ENCODE measurements at places on chromosomes 6 and 20.

DNA sequence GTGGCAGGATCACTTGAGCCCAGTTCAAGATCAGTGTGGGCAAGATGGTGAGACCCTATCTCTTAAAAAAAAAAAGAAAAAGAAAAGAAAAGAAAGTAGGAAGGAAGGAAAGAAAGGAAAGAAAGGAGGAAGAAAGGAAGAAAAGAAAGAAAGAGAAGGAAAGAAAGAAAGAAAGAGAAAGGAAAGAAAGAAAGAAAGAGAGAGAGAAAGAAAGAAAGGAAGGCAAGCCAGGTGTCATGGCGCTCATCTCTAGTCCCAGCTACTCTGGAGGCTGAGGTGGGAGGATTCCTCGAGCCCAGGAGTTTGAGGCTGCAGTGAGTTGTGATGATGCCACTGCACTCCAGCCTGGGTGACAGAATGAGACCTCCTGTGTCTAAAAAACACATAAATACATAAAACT lies 11.5 kb upstream of the SRC start:
- no peak for ATAC-seq

- no peak for ATAC-seq
Measured at GRCh38 chr6:52507557-52508260, 69.2 kb downstream of the TRAM2 start.

GRCh38 chr6:116531675-116532570 lies 13.6 kb downstream of the TRAPPC3L start:
- peak; percentile 83 for ATAC-seq

DNA sequence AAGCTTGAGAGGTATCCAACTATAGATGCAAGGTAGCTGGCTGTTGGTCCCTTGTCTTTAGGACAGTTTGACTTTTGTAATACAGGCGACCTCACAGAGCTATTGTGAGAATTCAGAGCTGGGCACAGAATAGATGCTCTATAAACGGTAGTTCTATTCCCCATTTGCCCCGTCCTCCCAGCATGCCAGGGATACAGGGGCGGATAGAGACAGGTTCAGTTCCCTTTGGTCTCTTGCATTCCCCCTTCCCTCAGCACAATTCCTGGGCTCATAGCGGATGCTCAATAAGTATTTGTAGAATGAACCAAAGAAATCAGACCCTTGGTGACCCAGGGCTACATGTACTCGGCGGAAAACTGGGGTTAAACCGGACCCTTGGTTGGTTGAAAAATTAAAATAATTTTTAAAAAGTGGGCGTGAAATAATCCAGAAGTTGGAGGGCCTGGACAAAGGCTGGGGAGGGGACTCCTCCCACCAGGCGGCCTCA lies 707 bp upstream of the TOP1 start:
- ATAC-seq, result no peak
